Right lobe of liver (tissue), 6 donors: ENCODE measurements at places on chromosomes 12 and 14. TPM values are rescaled to one million over a fixed set of nuclear protein-coding genes. Genes with fewer than 3 reads are reported as not detected.

Gene NINJ2
- 15.3 TPM for total RNA-seq

Gene WSCD2
- total RNA-seq: not detected

Gene KERA
- total RNA-seq: not detected

Gene OTUB2
- 0.93 TPM for total RNA-seq

Gene OR10G3
- not detected for total RNA-seq

Gene IAPP
- total RNA-seq: not detected

Gene RNU6-7
- not detected for total RNA-seq

Gene YY1
- total RNA-seq: 38.9 TPM

Gene PTPRQ
- 0.12 TPM for total RNA-seq

Gene MMP19
- 1.8 TPM for total RNA-seq

Gene ACVRL1
- total RNA-seq: 2.9 TPM

Gene AICDA
- not detected for total RNA-seq

Gene FAM186B
- 0.56 TPM for total RNA-seq

Gene BCDIN3D
- total RNA-seq: 2.7 TPM

Gene LMNTD1
- not detected for total RNA-seq

Gene CCDC177
- not detected for total RNA-seq

Gene CEBPE
- total RNA-seq: 0.18 TPM

Gene VWF
- total RNA-seq: 10.6 TPM

Gene SYCP3
- not detected for total RNA-seq

Gene RPL36AL
- 94.4 TPM for total RNA-seq

Gene KLRD1
- 0.99 TPM for total RNA-seq

Gene ESPL1
- 5.3 TPM for total RNA-seq

Gene CMA1
- total RNA-seq: not detected

Gene ZC2HC1C
- 9.6 TPM for total RNA-seq

Gene RPL10L
- not detected for total RNA-seq

Gene IFNG
- total RNA-seq: not detected

Gene MANSC4
- total RNA-seq: not detected

Gene TAS2R42
- not detected for total RNA-seq
